ENCODE measurements at places on chromosomes 6 and 20.

GRCh38 chr20:23254034-23254433 lies 96.6 kb upstream of the NXT1 start:
- no peak for DNase-seq

GRCh38 chr6:97231911-97232310 lies 51.1 kb downstream of the MMS22L start:
- no peak for DNase-seq

DNA sequence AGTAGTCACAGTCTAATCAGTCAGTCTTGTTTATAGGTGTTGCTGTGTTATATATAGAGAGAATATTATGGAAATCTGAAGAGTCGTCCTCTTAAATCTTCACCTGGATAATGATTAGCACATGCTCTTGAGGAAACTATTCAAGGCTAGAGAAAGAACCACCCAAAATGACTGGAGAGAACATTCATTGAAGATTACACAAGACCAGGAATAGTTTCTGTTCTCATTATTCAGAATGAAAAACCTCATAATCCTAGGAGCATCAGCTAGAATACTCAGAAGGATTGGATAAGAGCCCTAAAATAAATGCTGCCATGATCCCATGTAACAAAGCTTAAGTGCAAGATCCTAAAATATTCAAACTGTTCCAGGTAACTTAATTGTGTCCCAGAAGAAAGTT lies 278.2 kb upstream of the PREP start:
- no peak for DNase-seq

DNA sequence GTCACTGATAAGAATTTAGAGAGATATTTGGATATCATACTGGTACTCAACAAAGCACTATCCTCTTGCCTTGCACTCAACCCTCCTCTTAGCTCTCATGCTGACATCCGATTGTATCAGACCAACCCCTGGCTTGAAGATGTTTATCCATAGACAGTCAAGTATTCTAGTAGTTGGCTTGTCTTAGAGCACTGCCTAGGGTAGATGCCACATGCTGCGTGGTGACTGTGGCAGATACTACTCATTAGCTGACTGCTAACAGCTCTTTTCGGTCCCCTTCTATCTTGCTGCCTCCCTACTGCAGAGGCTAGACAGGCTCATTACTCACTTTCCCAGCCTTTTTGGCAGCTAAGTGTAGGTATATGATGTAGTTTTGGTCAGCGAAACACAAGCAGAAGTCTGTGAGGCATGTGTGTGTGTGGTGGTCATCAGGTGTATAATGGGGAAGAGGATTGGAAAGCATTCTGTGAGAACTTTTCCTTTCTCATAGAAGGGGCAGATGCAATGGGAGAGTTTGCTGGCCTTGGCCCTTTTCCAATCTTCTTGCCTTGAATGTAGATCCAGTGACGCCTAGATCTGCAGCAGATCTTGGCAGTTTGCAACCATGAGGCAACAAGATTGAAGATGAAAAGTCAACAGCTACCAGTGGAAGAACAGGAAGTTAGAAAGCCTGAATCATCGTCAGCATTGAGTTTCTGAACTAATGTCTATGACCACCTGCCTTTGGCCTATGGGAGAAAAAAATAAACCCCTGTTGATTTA lies 4.4 kb upstream of the IFNGR1 start:
- no peak for DNase-seq

Data from esophagus squamous epithelium (tissue), 5 donors.